T-helper 2 cell (primary cell): ENCODE measurements at places on chromosomes 6 and 20.

- DNase-seq, result no peak
Observed at GRCh38 chr6:37426058-37426944, 6.7 kb upstream of the CMTR1 start.

DNA sequence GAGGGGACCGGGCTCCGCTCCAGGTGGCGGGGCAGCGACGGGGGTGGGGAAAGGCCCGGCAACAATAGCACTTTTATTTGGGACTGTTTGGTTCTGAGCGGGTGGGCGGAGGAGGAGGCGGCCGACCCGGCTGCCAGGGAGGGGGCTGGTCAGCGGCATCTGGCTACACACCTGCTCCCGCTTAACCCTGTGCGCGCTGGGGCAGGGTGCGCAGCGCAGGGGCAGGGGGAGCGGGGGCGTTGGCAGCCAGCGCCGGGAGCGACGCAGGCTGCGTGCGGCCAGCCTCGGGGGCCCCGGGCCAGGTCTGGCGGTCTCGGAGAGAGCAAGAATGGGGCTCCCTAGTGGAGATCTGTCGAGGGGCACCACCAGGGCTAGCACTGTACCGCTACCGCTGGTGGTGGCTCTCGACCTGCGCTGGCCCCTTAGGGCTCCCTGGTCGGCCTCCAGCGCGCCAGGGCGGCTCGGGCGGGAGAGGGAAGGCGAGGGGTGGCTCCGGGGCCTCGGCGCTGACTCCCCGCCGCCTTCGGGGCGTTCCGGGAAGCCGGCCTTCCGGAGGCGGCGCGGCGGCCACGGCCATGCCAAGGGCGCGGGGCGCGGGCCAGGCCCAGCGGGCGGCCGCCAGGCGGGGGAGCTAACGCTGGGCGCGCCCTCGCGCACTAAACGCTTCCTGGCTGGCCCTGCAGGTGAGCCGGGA, 92.4 kb downstream of the NCR2 start:
- DNase-seq, result no peak

GRCh38 chr6:132812756-132813172, 1.6 kb upstream of the RPS12 start:
- no peak for DNase-seq

- DNase-seq, result no peak
Observed at GRCh38 chr6:157019733-157020132, 242.6 kb downstream of the ARID1B start.

- no peak for DNase-seq
Observed at GRCh38 chr20:10854976-10855375, 181.2 kb upstream of the JAG1 start.

DNA sequence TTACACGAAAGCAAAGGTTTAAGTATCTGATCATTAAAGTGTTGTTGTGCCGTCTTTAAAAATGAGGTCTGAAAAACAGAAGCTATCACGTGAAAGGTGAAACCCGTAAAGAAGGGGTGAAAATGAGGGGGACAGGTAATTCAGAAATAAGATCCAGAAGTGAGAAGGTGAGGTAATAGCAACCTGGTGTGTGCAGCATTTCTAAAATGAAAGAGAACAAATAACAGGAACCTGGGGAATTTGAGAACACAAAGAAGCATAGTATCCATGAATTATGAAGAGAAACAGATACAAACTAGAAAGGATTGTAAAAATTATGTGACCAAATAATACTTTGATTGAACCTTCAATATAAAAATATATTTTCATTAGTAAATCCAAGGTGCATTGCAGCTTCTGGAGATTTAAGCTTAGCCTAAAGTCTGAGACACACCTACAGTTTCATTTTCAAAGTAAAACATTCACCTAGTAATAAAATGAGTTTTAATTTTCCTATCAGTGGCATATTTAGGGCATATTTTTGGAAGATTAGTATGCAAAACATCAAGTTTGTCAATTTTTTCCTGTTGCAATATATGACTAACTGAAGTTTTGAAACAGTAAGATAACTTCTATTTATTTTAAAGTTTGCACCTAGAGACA, 1.4 kb downstream of the HEY2 start:
- no peak for DNase-seq
